ENCODE measurements at places on chromosomes 5 and 9.
A peak's percentile ranks its signal among the peaks of the same experiment; 100 is the strongest.

DNA sequence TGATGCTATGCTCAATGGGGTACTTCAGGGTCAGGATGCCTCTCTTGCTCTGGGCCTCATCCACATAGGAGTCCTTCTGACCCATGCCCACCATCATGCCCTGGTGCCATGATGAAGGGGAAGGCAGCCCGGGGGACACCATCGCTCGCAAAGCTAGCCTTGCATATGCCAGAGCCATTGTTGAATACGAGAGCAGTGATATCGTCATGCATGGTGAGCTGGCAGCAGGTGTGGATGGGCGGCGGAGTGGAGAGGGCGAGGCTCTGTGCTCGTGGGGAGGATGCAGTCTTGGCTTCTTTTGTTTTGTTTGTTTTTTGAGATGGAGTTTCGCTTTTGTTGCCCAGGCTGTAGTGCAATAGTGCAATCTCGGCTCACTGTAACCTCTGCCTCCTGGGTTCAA lies 17.2 kb upstream of the SPZ1 start:
- H3K27ac ChIP-seq = peak overlapping the region; percentile 59
- no peak for DNase-seq
- peaks cover 7% of the 10 kb centered on the region for H3K27me3 ChIP-seq
- H3K4me3 ChIP-seq = no peak overlapping the region

GRCh38 chr9:92224177-92224576 lies 69.3 kb downstream of the IARS1 start:
- H3K27ac ChIP-seq = peak overlapping the region; percentile 91
- peaks cover 80% of the 10 kb centered on the region for H3K36me3 ChIP-seq
- no peaks in the 10 kb centered on the region for H3K4me1 ChIP-seq
- no peaks in the 10 kb centered on the region for H3K27me3 ChIP-seq

DNA sequence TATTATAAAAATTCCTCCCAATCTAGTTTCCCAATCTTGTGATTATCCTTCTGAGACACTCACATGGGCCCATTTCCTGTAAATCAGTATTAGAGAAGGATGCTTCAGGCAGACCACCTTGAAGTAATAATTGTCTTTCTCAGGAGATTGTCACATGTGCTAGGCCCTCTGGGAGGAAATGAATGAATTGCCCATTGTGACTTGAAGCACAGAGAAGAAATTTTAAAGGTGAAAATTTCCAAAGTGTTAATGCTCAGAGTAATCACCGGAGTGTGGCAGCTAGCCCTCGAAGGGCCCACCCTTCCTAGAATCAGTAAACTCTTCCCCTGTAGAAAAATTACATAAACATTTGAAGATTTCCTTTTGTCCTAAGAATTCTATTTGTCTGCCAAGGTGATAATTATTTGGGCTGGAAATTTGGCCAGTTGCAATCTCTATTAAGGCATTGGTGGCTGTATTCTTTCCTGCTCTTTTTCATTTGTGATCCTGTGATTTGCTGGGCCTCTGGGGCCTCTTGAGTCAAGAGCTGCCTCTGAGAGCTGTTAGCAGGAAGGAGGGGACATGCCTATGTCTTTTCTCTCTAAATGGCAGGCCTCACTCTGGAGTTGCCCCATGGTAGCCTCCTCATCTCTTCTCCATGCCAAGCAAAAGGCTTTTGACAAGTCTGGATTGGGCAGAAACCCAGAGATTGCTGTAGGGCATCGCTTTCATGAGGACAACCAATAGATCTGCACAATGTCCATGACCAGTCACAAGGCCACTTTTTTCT lies 371.5 kb upstream of the ACTBL2 start:
- H3K27me3 ChIP-seq = peaks cover 6% of the 10 kb centered on the region
- no peak overlapping the region for H3K4me3 ChIP-seq
- no peaks in the 10 kb centered on the region for H3K36me3 ChIP-seq
- H3K27ac ChIP-seq = no peak overlapping the region
- no peak for DNase-seq

GRCh38 chr9:77648234-77649108 lies at the start of gene GNA14:
Gene GNA14, minus strand, starts transcription at chr9:77648322. Its CDS starts 529 bp downstream, at chr9:77647793.
- peaks cover 12% of the 10 kb centered on the region for H3K4me1 ChIP-seq
- H3K27ac ChIP-seq = no peak within 1 kb of the TSS
- DNase-seq = no peak
- peaks cover 25% of the 10 kb centered on the region for H3K27me3 ChIP-seq
- no peaks in the 10 kb centered on the region for H3K36me3 ChIP-seq

DNA sequence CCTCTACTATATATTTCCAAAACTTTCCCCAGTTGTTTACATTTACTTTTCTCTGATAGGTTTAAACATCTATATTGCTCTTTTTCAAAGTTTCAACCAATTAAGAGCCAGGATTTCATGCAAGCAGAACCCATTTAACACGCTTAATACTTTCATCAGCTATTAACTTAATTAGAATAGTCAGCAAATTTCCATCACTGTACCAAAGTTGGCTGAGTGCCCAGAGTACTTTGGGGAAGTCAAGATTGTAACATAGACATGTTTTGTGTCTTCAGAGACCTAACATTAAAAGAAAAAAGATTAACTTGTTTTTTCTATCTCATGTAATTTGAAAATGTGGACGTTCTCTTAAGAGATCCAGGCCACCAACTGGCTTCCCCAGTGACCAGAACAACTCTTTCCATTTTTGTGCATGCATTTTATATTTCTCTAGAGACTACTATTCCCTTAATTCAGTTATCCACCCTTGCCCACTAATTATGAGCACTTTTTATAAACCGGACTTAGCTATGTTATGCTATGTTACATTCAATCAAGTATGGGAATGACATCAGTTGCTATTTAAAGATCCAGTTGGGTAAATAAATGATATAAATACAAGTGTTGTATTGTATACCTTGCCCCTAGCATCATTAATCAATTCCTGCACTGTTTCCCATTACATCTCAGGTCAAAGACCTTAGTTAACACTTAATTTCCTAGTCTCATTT lies 478.1 kb upstream of the NMUR2 start:
- DNase-seq = no peak
- H3K36me3 ChIP-seq = no peaks in the 10 kb centered on the region
- no peaks in the 10 kb centered on the region for H3K4me1 ChIP-seq
- peaks cover 11% of the 10 kb centered on the region for H3K27me3 ChIP-seq

DNA sequence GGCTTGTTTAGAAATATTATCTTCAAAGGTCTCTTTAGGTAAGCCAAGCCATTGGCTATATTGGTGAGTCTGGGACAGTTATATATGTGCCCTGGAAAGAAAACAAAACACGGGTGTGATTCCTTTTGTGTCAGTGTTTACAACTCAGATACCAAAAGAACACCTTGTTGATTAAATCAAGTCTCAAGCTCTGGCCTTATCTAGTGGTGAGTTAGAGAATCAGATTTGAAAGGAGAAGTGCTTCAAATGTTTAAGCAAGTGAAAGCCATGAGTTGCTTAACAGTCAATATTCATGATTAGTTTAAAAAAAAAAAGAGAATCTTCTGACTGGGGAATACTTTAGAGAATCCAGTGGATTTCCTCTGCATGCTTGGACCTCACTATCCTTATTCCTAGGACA lies 68.3 kb downstream of the IQGAP2 start:
- H3K4me3 ChIP-seq = no peak overlapping the region
- H3K4me1 ChIP-seq = peaks cover 30% of the 10 kb centered on the region
- peaks cover 54% of the 10 kb centered on the region for H3K36me3 ChIP-seq
- DNase-seq = no peak

DNA sequence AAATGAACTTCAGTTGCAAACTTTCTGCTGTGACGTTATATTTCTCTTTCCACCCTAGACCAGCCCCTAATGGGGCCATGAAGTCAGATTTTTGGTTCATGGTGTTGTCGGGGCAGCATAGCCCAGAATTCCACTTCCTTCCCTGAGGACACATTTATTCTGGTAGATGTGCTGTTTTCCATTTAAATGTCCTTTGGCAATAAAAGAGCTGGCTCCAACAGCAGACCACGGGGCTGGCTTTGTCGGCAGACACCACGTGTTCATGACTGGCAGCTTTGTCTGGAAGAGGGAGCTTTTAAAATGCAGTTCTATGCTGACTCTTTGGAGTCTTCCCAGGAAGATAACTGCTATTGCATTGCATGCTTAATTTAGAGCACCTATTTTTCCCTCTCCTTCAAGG lies 17.6 kb upstream of the LCP2 start:
- peak; percentile 14 for DNase-seq
- peaks cover 9% of the 10 kb centered on the region for H3K27me3 ChIP-seq
- H3K27ac ChIP-seq = no peak overlapping the region
- peaks cover 30% of the 10 kb centered on the region for H3K4me1 ChIP-seq
- no peaks in the 10 kb centered on the region for H3K36me3 ChIP-seq
- peak overlapping the region; percentile 11 for H3K4me3 ChIP-seq

DNA sequence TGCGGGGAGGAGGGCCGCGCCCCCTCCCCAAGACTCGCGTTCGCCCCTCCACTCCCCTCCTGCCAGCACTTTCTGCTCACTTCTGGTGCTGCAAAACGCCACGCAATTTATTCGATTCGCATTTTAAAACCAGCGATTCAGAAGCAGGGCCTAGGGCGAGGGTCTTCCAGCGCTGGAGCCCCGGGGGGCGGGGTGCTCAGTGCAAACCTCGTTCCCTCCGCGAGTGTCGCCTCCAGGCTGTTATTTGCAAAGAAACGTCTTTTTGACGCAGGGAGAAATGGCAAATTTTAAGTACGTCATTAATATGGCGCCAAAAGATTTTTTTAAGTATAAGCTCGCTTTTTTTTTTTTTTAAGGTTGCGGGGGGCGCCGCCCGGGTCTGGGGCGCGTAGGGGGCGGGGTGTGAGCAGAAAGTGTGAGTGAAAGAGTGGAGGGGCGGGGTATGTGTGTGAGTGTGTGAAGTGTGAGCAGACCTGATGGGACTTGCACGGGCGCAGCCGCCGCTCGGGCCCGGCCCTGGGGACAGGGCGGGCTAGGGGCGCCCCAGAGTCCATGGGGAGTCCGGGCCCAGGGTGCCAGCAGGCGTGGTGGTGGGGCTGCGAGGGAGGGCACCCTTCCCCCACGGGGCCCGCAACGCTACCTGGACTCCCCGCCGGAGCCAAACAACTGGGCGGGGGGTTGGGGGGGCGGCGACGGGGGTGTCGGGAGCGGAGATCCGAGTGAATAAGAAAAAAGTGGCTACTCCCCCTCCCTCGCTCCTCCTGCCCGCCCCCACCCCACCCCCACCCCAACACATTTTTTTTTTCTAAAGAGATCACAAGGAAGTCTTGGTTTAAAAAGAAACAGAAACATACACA lies at the start of gene JADE2:
TSS of gene JADE2 (plus strand) at position 845 of the 857 bp plus-strand sequence. CDS start 10,188 bp downstream, outside the sequence.
- H3K4me1 ChIP-seq = peaks cover 27% of the 10 kb centered on the region
- no peaks in the 10 kb centered on the region for H3K36me3 ChIP-seq
- peak; percentile 40 for DNase-seq
- H3K27ac ChIP-seq = no peak within 1 kb of the TSS
- peaks cover 58% of the 10 kb centered on the region for H3K27me3 ChIP-seq

- no peak for DNase-seq
- peaks cover 4% of the 10 kb centered on the region for H3K36me3 ChIP-seq
- peaks cover 2% of the 10 kb centered on the region for H3K27me3 ChIP-seq
- H3K4me3 ChIP-seq = peak overlapping the region; percentile 11
These were observed 2.3 kb upstream of the AK3 start for GRCh38 chr9:4743131-4743875.

GRCh38 chr9:110178281-110178680 lies 29.7 kb downstream of the C9orf152 start:
- no peak for DNase-seq
- H3K27ac ChIP-seq = no peak overlapping the region
- peaks cover 5% of the 10 kb centered on the region for H3K36me3 ChIP-seq
- peaks cover 5% of the 10 kb centered on the region for H3K4me1 ChIP-seq

GRCh38 chr5:153742060-153742459 lies 251.6 kb downstream of the GRIA1 start:
- H3K4me3 ChIP-seq = no peak overlapping the region
- no peaks in the 10 kb centered on the region for H3K36me3 ChIP-seq
- DNase-seq = no peak

- H3K4me3 ChIP-seq = no peak overlapping the region
- H3K4me1 ChIP-seq = no peaks in the 10 kb centered on the region
- DNase-seq = no peak
- H3K36me3 ChIP-seq = peaks cover 50% of the 10 kb centered on the region
- H3K27me3 ChIP-seq = peaks cover 4% of the 10 kb centered on the region
These were observed 26.9 kb downstream of the SRD5A1 start for GRCh38 chr5:6659941-6660684.

DNA sequence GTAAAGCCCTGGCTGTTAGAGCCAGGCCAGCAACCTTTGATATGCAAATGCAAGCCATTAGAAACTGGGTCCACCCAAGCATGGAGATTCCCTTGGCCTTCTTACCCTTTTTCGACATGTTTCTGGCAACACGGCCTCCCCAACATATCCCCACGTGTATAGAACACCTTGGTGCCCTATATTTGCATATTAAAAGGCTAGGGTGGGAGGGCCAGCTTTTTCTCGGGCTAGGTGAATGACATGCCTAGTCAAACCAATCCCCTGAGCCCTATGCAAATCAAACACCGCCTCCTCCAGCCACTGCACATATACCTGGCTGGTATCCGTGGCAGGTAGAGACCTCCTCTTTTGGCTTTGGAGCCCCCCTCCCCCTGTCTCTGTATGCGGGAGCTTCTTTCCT lies 55.6 kb upstream of the ZFR start:
- H3K4me3 ChIP-seq = no peak overlapping the region
- H3K4me1 ChIP-seq = peaks cover 34% of the 10 kb centered on the region
- no peak for DNase-seq
- H3K27me3 ChIP-seq = peaks cover 37% of the 10 kb centered on the region

DNA sequence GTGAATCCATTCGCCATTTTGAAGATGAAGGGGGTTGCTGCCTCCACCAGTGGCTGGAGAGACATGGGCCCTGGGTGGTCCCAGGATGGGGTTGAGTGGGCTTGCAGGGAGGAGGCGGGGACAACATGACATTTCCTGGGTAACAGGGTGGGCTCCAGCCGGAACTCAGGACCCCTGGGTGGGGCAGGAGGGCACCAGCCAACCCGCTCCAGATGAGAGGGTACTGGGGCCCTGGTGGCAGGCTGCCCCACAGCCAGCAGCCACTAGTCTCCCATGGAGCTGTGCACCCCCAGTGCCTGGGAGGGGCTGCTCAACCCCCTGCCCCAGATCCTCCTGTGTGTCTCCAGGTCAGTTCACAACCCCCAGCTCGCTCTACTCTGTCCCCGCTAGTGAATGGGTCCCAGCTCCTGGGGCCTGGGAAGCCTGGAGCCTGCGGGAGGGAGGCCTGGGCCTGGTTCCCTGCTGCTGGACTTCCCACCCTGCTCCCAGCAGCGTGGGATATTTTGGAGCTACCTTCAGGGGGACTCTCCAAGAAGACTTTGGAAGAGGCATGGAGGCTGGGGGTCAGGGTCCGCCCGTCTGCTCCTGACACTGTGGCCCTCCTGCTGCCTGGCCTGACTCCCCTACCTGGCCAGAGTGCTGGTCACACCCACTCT lies 55.9 kb downstream of the AHRR start:
- H3K27ac ChIP-seq = no peak overlapping the region
- no peak overlapping the region for H3K4me3 ChIP-seq
- peaks cover 56% of the 10 kb centered on the region for H3K27me3 ChIP-seq

GRCh38 chr9:107447834-107448233 lies 41.7 kb downstream of the KLF4 start:
- DNase-seq = no peak
- H3K27ac ChIP-seq = no peak overlapping the region
- H3K36me3 ChIP-seq = no peaks in the 10 kb centered on the region
- peaks cover 7% of the 10 kb centered on the region for H3K27me3 ChIP-seq

- DNase-seq = no peak
- peaks cover 3% of the 10 kb centered on the region for H3K27me3 ChIP-seq
- H3K36me3 ChIP-seq = no peaks in the 10 kb centered on the region
- peaks cover 40% of the 10 kb centered on the region for H3K4me1 ChIP-seq
These were observed 46.9 kb upstream of the GAS1 start for GRCh38 chr9:86994231-86994630.

- no peak overlapping the region for H3K27ac ChIP-seq
- H3K27me3 ChIP-seq = peaks cover 5% of the 10 kb centered on the region
- H3K4me1 ChIP-seq = no peaks in the 10 kb centered on the region
- DNase-seq = no peak
- H3K4me3 ChIP-seq = no peak overlapping the region
These were observed 1781.3 kb downstream of the MAT2B start for GRCh38 chr5:165286692-165287091.
